CMK (cell line): ENCODE measurements at places on chromosomes 11 and 22.

DNA sequence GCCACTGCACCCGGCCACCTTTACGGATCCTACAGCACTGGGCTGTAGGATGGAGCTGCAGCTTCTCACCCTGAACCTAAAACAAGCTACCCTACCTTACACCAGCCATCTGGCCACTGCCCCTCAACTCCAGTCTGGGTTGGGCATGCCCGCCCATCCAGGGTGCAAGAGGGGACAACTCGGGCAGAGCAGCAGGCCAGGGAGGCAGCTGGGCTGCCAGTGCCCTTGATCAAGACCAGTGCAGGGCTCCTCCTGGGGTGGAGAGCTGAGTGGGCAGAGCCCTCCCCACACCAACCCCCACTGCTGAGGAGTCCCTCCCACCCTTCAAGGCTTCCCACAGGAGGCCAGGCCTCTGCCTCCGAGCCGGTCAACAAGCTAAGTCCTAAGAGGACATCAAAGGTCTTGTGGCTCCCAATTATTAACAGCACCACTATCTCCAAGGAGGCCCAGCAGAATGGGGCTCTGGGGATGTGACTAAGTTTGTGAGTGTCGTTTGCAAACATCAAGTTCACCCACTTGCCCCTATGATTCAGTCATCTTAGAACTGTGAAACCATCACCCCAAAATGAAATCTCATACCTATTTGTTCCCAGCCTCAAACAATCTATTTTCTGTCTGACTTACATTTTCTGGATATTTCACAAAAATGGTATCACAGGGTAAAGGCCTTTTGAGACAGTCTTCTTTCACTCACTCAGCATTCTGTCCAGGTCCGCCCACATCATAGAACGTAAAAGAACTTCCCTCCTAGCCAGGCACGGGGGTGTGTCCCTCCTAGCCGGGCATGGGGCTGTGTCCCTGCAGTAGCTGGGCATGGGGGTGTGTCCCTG is 11.0 kb downstream of the GATD1 start:
- no peak for DNase-seq

DNA sequence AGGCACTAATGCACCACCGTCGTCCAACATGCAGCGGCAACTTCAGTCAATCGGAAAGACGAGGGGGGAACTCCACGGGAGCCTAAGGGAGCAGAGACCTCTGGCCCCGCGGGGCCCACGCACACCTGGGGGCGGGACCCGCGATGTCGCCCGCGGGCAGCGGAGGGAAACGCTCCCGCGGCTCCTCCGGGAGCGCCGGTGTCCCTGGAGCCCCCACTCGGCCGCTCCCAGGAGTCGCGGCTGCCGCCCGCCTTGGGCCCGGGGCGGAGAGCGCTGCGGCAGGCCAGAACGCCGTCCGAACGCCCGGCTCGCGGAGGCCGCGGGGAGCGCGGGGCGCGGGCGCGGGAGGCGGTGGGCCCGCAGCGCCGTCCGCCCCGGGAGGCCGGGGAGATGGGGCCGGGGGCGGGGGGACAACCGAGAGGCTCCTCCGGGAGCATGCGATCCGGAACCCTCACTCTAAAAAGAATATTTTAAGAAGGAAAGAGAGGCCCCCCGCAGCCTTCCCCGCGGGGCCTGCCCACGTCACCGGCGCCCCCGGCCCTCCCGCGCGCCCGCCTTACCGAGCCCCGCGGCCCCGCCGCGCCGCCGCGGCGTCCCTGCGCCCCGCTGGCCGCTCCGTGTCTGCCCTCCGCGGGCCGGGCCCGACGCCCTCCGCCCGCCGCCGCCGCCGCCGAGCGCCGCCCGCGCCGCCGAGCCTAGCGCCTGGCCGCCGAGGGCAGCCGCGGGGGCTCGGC is 86.6 kb upstream of the ARHGAP32 start:
- DNase-seq = no peak

GRCh38 chr22:42076764-42077485 is 2.6 kb upstream of the SMDT1 start:
- DNase-seq = no peak

DNA sequence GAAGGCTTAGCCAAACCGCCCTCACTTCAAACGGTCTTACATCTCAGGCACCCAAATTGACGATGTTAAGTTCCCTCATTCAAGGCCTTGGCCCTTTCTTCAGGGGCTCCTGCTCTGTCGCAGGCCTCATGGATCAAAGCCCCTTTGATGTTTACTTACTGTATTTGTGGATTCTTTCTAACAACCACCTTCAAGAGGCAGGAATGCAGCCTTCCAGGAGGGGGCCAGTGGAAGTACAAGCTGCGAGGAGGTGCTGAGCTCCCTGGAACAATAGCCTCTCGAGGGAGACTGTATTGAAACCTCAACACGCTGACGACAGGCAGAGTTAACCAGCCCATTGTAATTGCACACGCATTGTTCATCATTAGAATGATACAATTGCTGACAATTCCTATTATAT is 209.1 kb downstream of the ST3GAL4 start:
- DNase-seq = no peak

- no peak for DNase-seq
Measured at GRCh38 chr11:121105481-121106195, 4.6 kb downstream of the TECTA start.

- DNase-seq = no peak
Measured at GRCh38 chr11:77205467-77206263, 77.6 kb downstream of the MYO7A start.

GRCh38 chr11:79200398-79201070 is 240.3 kb downstream of the TENM4 start:
- no peak for DNase-seq

GRCh38 chr11:109853156-109853776 is 239.9 kb upstream of the ZC3H12C start:
- peak; percentile 38 for DNase-seq
